NCI-H1092 (cell line): ENCODE measurements at places on chromosomes 11 and 22.

DNA sequence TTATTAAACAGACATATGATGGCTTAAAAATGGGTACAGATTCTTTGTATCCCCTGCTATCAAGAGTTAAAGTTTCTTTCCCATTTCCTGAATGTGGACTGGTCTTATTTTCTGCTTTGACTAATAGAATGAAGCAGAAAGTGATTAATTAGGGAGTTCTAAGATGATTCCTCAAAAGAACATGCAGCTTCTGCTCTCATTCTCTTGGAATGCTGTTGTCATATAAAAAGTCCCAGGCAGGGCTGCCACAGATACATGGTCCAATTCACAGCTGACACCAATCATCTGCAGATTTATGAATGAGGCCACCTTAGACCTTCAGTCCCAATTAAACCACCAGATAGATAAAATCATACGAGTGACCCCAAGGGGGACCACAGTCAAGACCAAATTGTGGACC is 844.5 kb upstream of the RAG2 start:
- no peak for DNase-seq

GRCh38 chr11:70180906-70181305 is 22.2 kb upstream of the FADD start:
- DNase-seq = no peak

DNA sequence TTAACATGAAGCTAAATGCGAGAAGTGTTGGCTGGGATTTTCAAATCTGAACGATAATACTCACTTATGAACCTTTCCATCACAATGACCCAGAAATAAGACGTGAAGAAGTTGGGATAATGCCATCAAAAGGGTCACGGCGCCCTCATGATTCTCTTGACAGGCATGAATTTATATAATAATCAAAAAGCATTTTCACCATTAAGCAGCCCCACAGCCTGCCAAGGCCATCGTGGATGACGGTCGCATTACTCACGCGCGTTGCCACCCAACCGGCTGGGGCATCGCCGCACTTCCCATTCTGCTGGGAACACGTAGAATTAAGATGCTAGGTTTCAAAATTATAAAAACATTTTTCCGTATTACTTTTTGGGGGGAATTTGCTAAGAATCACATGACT is 18.9 kb upstream of the GAL start:
- no peak for DNase-seq

GRCh38 chr11:15918674-15919073 is 437.7 kb downstream of the SOX6 start:
- DNase-seq = no peak

DNA sequence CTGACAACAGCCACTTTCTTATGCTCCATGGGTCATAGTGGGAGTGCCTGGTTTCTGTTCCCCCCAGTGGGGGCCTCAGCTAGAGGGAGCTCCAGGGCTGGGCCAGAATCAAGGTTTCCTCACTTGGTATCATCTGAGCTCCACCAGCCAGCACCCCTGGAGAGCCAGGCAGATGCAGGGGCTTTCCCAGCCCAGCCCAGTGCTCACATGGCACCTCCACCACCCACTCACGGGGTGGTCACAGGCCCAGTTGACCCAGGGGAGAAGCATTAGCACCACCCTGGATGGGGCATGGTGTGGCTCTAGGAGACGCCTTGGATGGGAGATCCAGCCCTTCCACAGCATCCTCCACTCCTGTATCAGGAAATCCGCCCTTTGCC is 24.1 kb upstream of the WNT7B start:
- DNase-seq = no peak

DNA sequence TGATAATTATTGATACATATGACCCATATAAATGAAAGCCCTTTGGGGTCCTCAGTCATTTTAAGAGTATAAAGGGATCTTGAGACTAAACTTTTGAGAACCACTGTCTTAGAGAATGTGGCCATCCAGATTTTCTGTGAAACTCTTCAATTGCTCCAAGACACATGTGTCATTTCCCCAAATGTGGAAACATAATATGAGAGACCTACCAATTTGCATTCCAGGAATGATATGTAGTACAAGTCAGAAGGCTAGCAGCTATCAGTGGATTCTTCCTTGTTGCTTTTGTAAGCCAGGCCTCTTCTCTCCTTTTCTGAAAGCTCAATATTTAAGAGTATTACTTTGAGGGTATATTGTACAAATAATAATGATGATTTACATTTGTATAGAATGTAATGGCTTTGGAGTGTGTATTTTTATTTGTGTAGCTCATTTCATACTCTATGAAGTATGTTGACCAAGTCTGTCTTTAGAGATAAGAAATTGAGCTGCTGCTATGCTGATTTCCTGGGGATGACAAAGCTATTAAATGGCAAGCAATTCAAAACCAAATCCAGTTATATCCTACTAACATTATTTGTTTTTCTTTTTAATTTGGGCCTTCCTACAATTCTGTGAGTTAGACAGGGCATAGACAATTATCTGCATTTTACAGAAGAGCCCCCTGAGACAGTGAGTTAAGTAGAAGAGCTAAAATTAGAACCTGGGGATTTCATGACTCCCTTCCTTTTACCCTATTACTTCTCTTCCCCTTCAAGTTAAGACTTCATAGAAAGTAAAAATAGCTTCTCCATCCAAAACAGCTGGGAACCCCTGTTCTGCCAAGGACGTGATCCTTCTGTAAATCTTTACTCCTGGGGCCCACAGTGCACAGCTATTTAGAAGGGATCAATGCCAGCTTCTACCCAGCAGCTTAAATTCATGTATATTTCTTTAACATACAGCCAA is 131.9 kb downstream of the WNT11 start:
- DNase-seq = no peak

DNA sequence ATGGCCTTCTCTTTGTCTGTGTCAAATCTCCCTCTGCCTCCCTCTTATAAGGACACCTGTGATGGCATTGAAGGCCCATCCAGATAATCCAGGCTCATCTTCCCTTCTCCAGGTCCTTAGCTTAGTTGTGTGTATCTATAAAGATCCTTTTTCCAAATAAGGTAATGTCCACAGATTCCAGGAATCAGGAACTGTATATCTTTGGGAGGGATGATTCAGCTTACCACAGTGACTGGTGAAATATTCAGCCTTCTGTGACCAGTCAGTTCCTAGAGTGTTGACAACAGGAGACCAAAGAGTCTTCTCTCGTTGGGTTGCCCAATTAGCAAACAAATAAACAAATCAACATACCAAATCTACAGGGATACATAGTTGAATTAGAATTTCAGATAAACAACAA is 175.8 kb downstream of the MPPED1 start:
- DNase-seq = no peak

- DNase-seq = no peak
Observed at GRCh38 chr22:21936151-21936775, 16.4 kb downstream of the PPM1F start.

DNA sequence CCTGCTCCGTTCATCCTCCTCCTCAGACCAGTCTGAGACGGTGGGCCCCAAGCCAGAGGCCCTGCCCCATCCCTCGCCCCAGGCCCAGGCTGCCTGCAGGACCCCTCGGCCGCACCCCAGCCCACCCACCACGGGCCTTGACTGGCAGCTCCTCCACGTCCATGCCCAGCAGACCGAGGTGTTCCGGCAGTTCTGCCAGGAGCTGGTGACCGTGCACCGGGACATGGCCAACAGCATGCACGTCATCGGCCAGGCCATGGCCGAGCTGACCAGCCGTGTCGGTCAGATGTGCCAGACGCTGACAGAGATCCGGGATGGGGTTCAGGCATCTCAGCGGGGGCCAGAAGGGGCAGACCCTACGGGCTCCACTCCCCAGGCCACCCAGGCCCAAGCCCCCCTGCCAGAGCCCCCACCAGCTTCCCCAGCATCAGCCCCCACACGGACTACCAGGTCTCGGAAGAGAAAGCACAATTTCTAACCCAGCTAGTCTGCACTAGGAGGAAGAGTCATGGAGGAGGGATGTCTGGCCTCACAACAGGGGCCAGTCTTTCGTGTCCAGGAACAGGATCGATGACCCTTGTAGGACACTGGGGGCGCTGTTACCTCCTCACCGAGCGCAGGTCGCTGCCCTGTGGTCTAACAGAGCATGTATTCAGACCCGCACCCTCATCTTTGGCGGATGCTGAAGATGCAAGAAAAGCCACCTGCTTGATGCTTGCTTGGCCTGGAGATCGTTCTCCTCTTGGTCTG is 66.3 kb downstream of the PRDM11 start:
- DNase-seq = no peak
